ENCODE measurements at places on chromosomes 5 and 9. TPM values are rescaled to one million over a fixed set of nuclear protein-coding genes. Genes with fewer than 3 reads are reported as not detected.

The CARD6 gene
- 1.5 TPM for total RNA-seq

The QRFP gene
- not detected for total RNA-seq

The DMAC1 gene
- 34.5 TPM for total RNA-seq

The OR13D1 gene
- not detected for total RNA-seq

The LSM11 gene
- total RNA-seq: 8.0 TPM

The SLC6A18 gene
- not detected for total RNA-seq

The GHR gene
- not detected for total RNA-seq

The ELAVL2 gene
- total RNA-seq: not detected

The PCA3 gene
- not detected for total RNA-seq

The POLR3G gene
- total RNA-seq: 18.4 TPM

The GALNT12 gene
- 10.2 TPM for total RNA-seq

The FBXW2 gene
- 53.0 TPM for total RNA-seq
